ENCODE measurements at places on chromosomes 1 and 21.

DNA sequence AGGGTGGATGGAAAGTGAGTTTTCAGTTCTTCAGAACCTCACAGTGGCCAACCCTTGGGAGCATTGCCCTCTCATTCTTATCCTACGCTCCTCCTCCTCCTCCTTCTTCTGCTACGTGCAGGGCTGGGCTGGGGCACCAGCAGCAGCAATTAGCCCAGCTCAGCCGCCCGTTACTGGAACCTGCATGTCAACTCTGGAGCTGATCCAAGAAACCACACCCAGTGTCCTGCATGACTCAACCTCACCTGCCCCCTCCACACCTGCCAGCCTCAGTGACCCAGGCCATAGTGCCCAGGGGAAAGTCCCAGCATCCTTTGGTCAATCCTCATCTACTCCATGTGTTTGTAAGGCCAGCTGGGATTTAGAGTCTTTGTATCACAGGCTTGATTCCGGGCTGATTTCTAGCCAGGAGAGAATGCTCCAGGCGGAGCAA is 12.6 kb downstream of the ELF3 start:
- no peak for DNase-seq

DNA sequence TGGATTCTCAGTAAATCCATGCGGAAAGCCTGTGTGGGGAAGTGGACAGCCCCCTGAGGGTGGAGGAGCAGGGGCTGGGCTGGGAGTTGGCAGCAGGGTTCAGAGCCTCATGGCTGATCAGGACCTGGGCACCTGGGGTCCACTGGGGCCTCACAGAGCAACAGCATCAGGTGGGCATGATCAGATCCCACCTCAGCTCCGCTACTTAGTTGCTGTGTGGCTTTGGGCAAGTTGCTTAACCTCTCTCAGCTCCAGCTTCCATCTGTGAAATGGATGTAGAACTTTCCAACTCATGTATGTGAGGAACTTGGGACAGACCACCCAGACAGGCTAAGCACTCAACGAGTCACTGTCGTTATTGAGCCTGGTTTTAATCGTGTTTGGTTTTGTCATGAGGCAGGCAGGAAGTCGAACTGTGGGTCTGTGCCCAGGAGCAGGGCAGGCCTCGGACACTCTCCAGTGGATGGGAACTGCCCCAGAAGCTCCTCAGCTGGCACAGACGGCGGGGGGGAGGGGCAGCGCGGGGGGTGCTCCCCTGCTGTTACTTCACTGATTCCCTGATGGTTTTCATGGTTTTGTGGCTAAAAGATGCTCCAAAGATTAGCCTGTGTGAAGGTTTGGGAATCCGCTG is 155.8 kb upstream of the TMEM51 start:
- no peak for DNase-seq

- no peak for DNase-seq
Observed at GRCh38 chr1:61659061-61659460, 65.9 kb downstream of the TM2D1 start.

- no peak for DNase-seq
Observed at GRCh38 chr1:226804907-226805759, 65.3 kb upstream of the PSEN2 start.

- DNase-seq: no peak
Observed at GRCh38 chr1:243469497-243469896, 213.7 kb downstream of the SDCCAG8 start.

Measured in urinary bladder (tissue), 4 donors.